Tibial nerve (tissue), 4 donors: ENCODE measurements at places on chromosomes 12 and 14. TPM values are rescaled to one million over a fixed set of nuclear protein-coding genes. Genes with fewer than 3 reads are reported as not detected.

RAD9B gene
- 0.78 TPM for total RNA-seq

- DNase-seq, result no peak
These were observed 39.3 kb downstream of the XRCC3 start for GRCh38 chr14:103675957-103676356.

- DNase-seq, result peak; percentile 26
These were observed 58.2 kb downstream of the DICER1 start for GRCh38 chr14:95098984-95099599.

- DNase-seq, result no peak
These were observed 4.8 kb upstream of the AEBP2 start for GRCh38 chr12:19434538-19434937.
